ENCODE measurements at places on chromosomes 2 and 18. TPM values are rescaled to one million over a fixed set of nuclear protein-coding genes. Genes with fewer than 3 reads are reported as not detected.
A peak's percentile ranks its signal among the peaks of the same experiment; 100 is the strongest.

CERKL gene
- polyA plus RNA-seq, result not detected

DNA sequence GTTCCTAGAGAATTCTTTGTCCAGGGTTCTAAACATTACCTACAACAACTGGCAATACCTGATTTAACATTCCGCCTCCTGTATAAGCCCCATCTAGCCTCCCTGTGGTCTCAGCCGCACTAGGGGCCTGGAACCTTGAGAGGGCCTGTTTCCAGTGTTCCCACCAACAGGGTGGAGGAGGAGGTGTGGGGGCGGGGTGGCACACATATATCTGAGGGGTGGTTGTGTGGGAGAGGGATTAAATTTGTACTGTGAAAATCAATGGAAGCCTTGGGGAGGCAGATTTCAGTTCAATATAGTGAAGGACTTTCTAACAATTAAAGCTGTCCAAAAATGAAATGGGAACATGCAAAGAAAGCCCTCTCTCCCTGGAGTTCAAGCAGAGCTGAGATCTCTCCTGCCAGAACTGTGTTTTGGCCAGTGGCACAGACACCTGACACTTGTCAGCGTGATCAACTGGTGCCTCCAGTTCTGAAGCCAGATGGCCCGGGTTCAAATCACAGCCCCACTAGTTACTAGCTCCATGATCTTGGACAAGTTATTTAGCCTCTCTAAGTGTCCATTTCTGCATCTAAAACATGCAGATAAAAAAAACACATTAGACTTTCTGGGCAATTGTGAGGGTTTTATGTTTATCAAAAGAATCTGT, 17.0 kb upstream of the FZD7 start:
- no peaks in the 10 kb centered on the region for H3K36me3 ChIP-seq
- no peaks in the 10 kb centered on the region for H3K4me1 ChIP-seq
- H3K27me3 ChIP-seq, result no peaks in the 10 kb centered on the region
- no peak for DNase-seq
- no peak overlapping the region for H3K27ac ChIP-seq

CRIM1 gene
- 10.8 TPM for polyA plus RNA-seq

DNA sequence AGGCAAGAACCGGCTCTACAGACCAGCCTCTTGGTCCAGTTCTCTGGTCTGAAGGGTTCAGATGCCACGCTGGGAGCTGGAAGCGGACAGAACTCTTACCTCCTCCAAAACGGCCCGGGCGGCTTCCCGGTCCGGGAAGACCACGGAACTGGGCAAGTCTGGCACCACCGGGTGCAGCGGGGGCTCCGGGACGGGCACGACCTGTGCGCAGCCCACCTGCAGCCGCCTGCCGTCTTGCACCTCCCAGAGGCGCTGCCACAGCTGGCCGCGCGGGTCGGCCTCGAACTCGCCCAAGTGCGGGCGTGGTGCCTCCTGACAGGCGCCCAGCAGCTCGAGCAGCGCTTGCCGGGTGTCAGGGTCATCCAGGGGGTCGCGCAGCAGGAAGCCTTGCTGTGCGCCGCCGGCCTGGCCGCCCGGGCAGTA, 773 bp downstream of the CMPK2 start:
- H3K27ac ChIP-seq, result no peak overlapping the region
- H3K4me3 ChIP-seq, result no peak overlapping the region
- peaks cover 16% of the 10 kb centered on the region for H3K4me1 ChIP-seq
- H3K27me3 ChIP-seq, result no peaks in the 10 kb centered on the region
- H3K36me3 ChIP-seq, result no peaks in the 10 kb centered on the region

- H3K27ac ChIP-seq, result no peak overlapping the region
- no peak for DNase-seq
- H3K4me3 ChIP-seq, result no peak overlapping the region
- H3K27me3 ChIP-seq, result no peaks in the 10 kb centered on the region
- H3K4me1 ChIP-seq, result no peaks in the 10 kb centered on the region
- no peaks in the 10 kb centered on the region for H3K36me3 ChIP-seq
Measured at GRCh38 chr2:3871002-3871401, 167.6 kb downstream of the DCDC2C start.

KLF7 gene
- polyA plus RNA-seq, result 3.6 TPM

RAB6D gene
- 0.08 TPM for polyA plus RNA-seq

DNA sequence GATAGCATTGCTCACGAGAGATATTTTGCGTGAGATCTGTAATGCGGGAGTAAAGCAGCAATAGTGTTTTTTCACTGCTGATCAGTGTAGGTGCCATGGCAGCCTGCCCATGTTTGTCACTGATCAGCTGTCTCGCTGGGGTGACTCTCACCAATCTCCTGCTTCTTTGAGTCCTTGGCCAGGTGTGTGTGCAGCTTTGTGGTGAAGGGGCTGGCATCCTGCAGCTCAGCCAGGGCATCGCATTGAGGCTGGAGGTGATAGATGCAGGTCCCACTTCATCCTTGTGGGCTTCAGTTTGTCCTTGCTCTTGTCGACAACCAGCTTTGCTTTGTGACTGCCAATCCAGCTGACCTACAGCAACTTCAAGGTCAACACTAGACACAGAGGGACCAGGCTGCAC, 258.3 kb upstream of the CXCR4 start:
- H3K27me3 ChIP-seq, result no peaks in the 10 kb centered on the region
- H3K4me1 ChIP-seq, result no peaks in the 10 kb centered on the region
- H3K4me3 ChIP-seq, result no peak overlapping the region
- DNase-seq, result no peak
- H3K27ac ChIP-seq, result no peak overlapping the region

- no peak overlapping the region for H3K4me3 ChIP-seq
- no peaks in the 10 kb centered on the region for H3K4me1 ChIP-seq
- DNase-seq, result peak; percentile 26
- no peaks in the 10 kb centered on the region for H3K27me3 ChIP-seq
- H3K36me3 ChIP-seq, result no peaks in the 10 kb centered on the region
- H3K27ac ChIP-seq, result no peak overlapping the region
Measured at GRCh38 chr2:190216829-190217228, 102.8 kb downstream of the HIBCH start.

DNA sequence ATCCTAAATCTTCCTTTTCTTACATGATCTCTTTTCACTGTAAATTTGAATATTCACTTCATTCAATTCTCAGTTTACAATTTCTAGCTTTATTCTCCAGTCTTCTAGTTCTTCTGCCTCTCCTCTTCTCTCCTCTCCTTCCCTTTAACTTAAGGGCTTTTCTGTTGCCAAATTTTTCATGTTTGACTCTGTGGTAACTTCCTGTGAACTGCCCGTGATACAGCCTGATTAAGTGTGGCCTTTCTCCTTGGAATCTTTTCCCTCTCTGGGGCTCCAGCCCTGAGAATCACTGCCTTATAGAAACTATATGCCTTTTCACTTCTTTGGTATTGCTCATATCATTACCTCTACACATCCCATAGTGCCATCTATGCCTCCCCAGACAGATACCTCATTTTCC, 1923.8 kb upstream of the CELF4 start:
- no peaks in the 10 kb centered on the region for H3K36me3 ChIP-seq
- no peaks in the 10 kb centered on the region for H3K27me3 ChIP-seq
- H3K27ac ChIP-seq, result no peak overlapping the region
- no peaks in the 10 kb centered on the region for H3K4me1 ChIP-seq

DNA sequence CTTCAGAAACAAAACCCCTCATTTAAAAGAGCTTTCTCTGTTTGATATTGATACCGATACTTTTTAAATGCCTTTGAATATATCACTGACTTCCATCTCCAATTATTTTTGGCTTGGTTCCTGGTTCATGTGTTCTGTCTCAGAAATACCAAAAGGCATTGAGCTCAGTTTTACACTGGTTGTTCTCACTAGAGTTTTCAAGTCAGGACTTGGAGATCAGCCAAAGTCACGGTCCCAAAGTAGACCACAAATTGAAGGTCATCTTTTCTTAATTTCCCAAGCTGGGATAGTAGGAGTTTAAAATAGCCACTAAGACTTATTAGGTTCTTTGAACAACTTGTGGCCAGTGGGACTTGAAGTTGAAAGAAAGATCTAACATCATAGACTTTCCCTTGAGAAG, 24.2 kb downstream of the DHRS9 start:
- H3K4me3 ChIP-seq, result no peak overlapping the region
- H3K27ac ChIP-seq, result no peak overlapping the region
- DNase-seq, result no peak
- no peaks in the 10 kb centered on the region for H3K27me3 ChIP-seq

DNA sequence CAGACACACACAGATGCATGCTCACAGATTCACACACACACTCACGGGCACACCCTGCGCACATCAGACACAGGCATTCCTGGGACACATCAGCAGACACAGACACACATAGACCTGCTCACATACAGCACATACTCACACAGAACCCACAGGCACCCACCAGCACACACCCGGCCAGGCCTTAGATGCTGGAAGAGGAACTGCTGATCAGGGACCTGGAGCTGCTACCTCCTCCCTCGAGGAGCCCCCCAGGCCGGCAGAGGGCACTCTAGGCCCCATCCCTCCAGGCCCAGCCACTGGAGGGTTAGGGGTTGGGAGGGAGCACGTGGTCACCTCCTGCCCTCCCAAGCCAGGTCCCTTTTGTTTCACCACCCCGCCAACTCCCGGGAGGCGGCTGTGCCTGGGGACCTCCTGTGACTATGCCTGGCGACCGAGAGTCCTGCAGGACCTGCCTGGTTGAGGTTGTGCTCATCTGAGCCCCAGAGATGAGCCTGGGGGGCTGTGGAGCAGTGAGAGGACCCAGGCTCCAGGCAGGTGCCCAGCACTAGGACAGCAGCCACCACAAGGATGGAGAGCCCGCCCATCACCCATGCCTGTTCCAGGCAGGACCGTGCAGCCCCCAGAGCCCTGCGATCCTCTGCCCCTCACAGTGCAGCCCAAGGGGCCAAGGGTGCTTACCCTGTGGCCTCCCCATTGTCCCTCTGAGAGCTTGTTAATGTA, 21.0 kb upstream of the PTMA start:
- no peak overlapping the region for H3K4me3 ChIP-seq
- no peak overlapping the region for H3K27ac ChIP-seq
- peaks cover 4% of the 10 kb centered on the region for H3K4me1 ChIP-seq
- no peaks in the 10 kb centered on the region for H3K27me3 ChIP-seq

- no peak overlapping the region for H3K27ac ChIP-seq
- no peaks in the 10 kb centered on the region for H3K36me3 ChIP-seq
- no peaks in the 10 kb centered on the region for H3K4me1 ChIP-seq
- no peak for DNase-seq
- no peaks in the 10 kb centered on the region for H3K27me3 ChIP-seq
Measured at GRCh38 chr2:149169656-149170055, 131.2 kb downstream of the LYPD6B start.

GRCh38 chr2:39266139-39266805, 22.5 kb upstream of the CDKL4 start:
- H3K4me1 ChIP-seq, result no peaks in the 10 kb centered on the region
- H3K27ac ChIP-seq, result no peak overlapping the region
- H3K27me3 ChIP-seq, result no peaks in the 10 kb centered on the region

CPS1 gene
- polyA plus RNA-seq, result 1.0 TPM

DNA sequence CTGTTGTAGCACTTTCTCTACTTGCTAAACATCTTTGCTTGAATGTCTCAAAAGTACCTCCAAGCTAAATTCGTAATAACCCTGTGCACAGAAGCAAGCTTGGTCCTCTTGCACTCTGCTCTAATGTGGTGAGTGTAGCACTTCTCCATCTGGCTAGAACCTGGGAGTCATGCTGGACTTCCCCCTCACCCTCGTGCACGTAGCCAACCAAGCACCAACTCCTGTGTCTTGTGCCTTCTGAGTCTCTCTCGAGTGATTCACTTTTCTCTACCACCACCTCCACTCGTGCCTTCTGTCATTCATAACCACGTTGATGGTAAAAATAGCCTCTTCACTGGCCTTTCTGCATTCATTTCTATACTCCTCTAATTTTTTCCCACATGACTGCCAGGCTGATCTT, 91.9 kb upstream of the KCNE4 start:
- H3K4me1 ChIP-seq, result no peaks in the 10 kb centered on the region
- H3K4me3 ChIP-seq, result no peak overlapping the region
- H3K27ac ChIP-seq, result no peak overlapping the region
- H3K27me3 ChIP-seq, result no peaks in the 10 kb centered on the region
- H3K36me3 ChIP-seq, result no peaks in the 10 kb centered on the region

DNA sequence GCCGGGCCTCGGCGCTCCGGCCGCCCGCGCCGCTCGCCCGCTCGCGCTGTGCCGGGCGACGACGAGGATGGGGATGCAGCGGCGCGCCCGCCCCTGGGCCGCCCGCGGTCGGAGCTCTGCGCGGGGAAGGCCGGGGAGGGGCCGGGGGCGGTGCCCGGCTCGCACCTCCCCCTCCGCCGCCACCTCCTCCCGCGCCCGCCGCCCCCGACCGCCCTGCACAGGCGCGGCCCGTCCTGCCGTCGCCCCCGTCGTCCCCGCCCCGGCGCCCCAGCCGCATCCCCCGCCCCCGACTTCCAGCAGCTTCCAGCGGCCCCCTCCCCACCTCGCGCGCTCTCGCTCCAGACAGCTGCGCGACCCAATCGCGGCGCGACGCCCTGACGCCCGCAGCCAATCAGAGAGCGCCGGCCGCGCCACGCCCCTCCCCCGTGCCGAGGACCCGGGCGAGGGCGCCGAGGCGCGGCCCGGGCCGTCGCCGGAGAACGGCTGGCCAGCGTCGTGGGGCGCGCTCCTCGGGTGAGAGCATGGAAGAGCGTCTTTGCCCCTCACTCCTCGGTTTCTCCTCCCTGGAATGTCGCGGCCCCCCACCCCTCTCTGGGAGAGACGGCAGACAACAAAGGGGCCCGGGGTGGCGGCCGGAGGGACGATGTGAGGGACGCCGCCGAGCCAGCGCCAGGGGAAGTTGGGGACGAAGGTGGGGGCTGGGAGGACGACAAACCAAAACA, at the start of gene MBOAT2:
Gene MBOAT2 (minus strand): TSS at position 69 of the 722 bp plus-strand sequence. CDS start 70 bp downstream, outside the sequence.
- H3K36me3 ChIP-seq, result no peaks in the 10 kb centered on the region
- peaks cover 5% of the 10 kb centered on the region for H3K4me1 ChIP-seq
- peak; percentile 85 for DNase-seq
- peak within 1 kb of the TSS; percentile 47 for H3K27ac ChIP-seq

CYTIP gene
- 0.94 TPM for polyA plus RNA-seq

- H3K27ac ChIP-seq, result no peak overlapping the region
- no peaks in the 10 kb centered on the region for H3K4me1 ChIP-seq
- H3K36me3 ChIP-seq, result no peaks in the 10 kb centered on the region
- H3K27me3 ChIP-seq, result no peaks in the 10 kb centered on the region
- no peak for DNase-seq
Measured at GRCh38 chr2:83394134-83394904, 1064.8 kb downstream of the SUCLG1 start.

LCT gene
- not detected for polyA plus RNA-seq

GALNT14 gene
- 3.5 TPM for polyA plus RNA-seq

DNA sequence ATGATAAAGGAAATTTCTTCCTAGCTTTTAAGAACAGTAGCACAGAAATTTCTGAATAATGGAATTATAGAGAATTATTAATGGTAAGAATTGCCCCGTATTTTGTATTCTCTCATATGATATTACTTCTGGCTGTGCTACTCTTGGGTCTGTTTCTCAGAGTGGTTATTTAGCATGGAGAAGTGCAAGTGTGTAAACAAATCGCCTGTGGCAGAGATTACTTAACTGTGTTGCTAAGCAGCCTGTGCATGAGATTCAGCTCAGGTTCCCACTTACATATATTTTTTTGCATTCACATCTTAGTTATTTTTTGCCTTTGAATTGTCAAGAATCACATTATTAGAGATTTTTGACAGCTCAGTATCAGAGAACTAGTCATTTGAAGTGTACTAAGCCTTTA, 80.1 kb upstream of the NFATC1 start:
- H3K27ac ChIP-seq, result no peak overlapping the region
- H3K27me3 ChIP-seq, result no peaks in the 10 kb centered on the region
- H3K4me1 ChIP-seq, result no peaks in the 10 kb centered on the region

DOK1 gene
- polyA plus RNA-seq, result 11.3 TPM

All from adrenal gland (tissue), 19 donors.